ENCODE measurements at places on chromosomes 1 and 21. TPM values are rescaled to one million over a fixed set of nuclear protein-coding genes. Genes with fewer than 3 reads are reported as not detected.

KIF17 gene
- not detected for total RNA-seq

CD52 gene
- 254 TPM for total RNA-seq

RAB3GAP2 gene
- total RNA-seq = 49.5 TPM

OR10Z1 gene
- total RNA-seq = not detected

SIPA1L2 gene
- total RNA-seq = 10.7 TPM

IKBKE gene
- total RNA-seq = 16.9 TPM

EXO1 gene
- 82.9 TPM for total RNA-seq

SLFNL1 gene
- 0.11 TPM for total RNA-seq

UBE2U gene
- total RNA-seq = not detected

AGMAT gene
- total RNA-seq = 20.3 TPM

GPR161 gene
- 0.59 TPM for total RNA-seq

CNIH3 gene
- 0.82 TPM for total RNA-seq

LTN1 gene
- total RNA-seq = 26.2 TPM

ZNF683 gene
- 0.94 TPM for total RNA-seq

C1orf226 gene
- 0.04 TPM for total RNA-seq

KCNJ15 gene
- total RNA-seq = 0.06 TPM

AKR7A3 gene
- 0.51 TPM for total RNA-seq

IL19 gene
- total RNA-seq = not detected

CRYBG2 gene
- total RNA-seq = 2.9 TPM

URB2 gene
- 36.7 TPM for total RNA-seq

All from activated CD8-positive, alpha-beta memory T cell treated with anti-CD3 and anti-CD28 coated beads for 36 hours (primary cell).